ENCODE measurements at places on chromosomes 12 and 14. TPM values are rescaled to one million over a fixed set of nuclear protein-coding genes. Genes with fewer than 3 reads are reported as not detected.

DNA sequence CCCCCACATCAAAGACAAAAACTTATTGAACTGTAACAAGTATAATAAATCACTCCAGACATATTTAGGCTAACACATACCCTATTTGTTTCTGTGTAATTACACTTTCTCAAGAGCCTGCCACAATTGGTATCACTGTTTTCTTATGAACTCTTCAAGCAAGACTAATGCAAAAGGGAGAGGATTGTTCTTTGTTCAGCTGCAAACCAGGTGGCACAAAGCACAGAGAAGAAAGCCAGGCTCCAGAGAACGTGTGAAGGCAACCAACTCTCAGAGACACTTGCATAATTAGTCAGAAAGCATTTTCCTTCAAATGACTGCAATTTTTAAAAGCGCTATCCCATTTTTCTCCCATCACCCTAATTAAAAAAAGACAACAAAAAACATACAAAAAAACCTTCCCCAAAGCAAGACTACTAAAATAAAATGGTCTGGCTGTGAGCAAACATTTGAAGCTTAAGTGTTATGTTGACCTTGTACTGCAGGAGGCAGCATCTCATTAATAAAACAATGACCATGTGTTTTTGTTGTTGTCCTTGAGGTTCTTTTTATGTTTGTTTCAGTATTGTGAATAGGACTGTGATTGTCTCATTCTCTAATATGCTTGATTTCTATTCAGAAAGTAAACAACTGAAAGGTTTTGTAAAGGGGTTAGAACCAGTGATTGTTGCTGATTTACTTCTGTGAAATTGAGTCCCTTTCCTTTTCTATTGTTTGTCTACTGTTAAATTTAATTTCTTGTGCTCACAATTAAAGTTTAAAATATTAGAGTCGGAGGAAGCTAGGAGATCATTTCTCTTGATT is 452.7 kb upstream of the PDE3A start:
- H3K27ac ChIP-seq: no peak overlapping the region
- no peaks in the 10 kb centered on the region for H3K36me3 ChIP-seq
- no peak overlapping the region for H3K4me3 ChIP-seq
- no peaks in the 10 kb centered on the region for H3K27me3 ChIP-seq

DNA sequence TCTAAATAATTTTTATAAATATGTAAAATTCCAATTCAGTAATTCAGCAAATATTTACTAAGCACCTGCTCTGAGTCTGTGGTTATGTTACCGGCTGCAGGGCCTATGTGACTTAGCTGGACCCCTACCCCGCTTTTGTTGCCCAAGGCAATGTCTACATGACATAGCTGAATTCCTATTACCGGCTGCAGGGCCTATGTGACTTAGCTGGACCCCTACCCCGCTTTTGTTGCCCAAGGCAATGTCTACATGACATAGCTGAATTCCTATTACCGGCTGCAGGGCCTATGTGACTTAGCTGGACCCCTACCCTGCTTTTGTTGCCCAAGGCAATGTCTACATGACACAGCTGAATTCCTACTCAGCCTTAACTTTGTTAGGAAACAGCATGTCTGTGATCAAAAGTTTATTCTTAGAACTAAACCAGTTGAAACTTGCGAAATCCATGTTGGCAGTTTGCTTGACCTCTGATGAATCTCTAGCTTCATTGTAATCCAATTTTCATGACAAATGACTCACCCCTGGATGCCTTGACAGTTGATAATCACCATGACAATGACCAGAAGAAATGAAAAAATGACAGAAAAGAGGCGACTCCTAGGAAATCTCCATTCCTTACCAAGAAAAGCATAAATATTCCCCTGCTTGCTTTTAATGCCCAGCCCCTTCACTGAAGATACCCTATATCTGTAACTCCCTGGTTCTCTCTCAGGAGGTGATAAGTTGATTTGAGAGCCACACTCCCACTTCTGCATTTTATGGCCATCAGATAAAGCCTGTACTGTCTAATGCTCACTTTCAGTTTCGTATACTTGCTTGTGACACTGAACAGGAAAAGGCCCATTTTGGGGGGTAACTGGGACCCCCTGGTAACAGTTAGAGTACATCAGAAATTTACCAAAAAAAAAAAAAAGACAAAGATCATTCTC is 148.4 kb upstream of the SYT10 start:
- no peaks in the 10 kb centered on the region for H3K4me1 ChIP-seq
- DNase-seq: no peak
- H3K4me3 ChIP-seq: no peak overlapping the region
- no peaks in the 10 kb centered on the region for H3K36me3 ChIP-seq

DNA sequence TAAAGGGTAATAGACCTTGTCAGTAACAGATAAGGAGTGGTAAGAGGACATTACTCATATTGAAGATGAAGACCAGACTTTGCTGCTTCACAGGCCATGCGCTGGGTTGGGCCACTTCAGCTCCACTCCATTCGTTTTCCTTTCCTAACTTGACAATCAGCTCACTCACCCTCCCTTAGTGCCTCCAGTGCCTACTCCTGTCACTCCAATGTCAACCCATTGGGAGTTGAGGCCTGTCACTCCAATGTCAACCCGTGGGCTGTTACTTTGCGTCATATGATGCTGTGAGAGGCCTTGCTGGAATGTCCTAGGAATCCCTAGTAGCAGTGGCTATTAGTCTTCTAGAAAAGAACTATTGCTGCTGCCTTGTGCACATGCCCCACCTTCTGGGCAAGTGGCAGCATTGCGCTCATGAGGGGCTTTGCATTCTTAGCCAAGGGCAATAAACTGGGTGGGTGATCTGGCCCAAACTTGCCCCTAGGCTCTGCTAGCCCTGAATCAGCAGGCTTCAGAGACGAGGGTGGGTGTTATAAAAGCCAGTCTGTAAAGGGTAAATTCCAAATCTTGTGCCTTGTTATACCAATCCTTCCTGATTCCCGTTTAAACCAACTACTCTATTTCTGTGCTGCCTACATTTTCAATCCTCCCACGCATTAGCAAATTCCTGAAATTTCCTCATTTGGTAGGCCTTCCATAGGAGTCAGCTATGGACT is 36.1 kb downstream of the BAZ2A start:
- no peak overlapping the region for H3K4me3 ChIP-seq
- no peaks in the 10 kb centered on the region for H3K27me3 ChIP-seq
- H3K4me1 ChIP-seq: peaks cover 11% of the 10 kb centered on the region
- DNase-seq: peak; percentile 69
- H3K27ac ChIP-seq: peak overlapping the region; percentile 69
- H3K36me3 ChIP-seq: no peaks in the 10 kb centered on the region

- H3K4me1 ChIP-seq: peaks cover 10% of the 10 kb centered on the region
- no peak for DNase-seq
- H3K4me3 ChIP-seq: no peak overlapping the region
- no peaks in the 10 kb centered on the region for H3K27me3 ChIP-seq
Measured at GRCh38 chr12:124813782-124814181, 49.9 kb downstream of the SCARB1 start.

DNA sequence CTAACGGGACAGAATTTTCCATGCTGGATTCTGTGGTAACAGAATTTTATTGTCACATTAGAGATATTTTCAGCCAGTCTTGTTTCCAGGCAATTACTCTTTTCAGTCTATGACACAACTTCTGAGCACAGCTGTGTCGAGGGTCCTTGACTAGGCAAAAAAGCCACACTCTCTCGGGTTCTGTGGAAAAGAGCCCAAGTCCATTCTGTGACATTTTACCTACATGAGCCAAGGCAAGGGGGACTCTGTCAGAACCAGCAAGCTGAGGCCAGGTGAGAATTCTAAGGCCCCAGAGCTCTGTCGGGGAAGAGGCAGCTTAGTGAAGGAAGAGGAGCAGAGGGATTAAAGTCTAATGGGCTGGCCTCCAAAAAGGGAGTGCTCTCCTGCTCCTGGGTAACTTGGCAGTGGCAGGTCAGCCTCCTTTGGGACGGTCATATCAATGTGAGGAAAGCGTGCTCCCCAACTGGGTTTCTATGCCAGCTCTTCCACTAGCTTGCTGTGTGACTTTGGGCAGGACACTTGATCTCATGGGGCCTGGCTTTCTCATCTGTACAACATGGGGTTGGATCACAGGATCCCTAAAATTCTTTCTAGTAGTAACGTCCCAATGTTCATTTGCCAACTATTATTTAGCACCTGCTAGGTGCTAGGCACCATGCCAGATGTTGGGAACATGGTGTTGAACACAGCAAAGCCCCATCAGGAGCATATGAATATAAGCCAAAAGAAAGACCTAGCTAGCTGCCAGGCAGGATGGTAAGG is 16.0 kb upstream of the RIC8B start:
- no peaks in the 10 kb centered on the region for H3K27me3 ChIP-seq
- H3K36me3 ChIP-seq: no peaks in the 10 kb centered on the region
- DNase-seq: no peak
- H3K4me3 ChIP-seq: no peak overlapping the region
- H3K4me1 ChIP-seq: no peaks in the 10 kb centered on the region
- no peak overlapping the region for H3K27ac ChIP-seq

GRCh38 chr12:52371716-52372115 is 4.4 kb upstream of the KRT85 start:
- no peaks in the 10 kb centered on the region for H3K4me1 ChIP-seq
- no peaks in the 10 kb centered on the region for H3K27me3 ChIP-seq
- DNase-seq: no peak
- H3K4me3 ChIP-seq: no peak overlapping the region

DNA sequence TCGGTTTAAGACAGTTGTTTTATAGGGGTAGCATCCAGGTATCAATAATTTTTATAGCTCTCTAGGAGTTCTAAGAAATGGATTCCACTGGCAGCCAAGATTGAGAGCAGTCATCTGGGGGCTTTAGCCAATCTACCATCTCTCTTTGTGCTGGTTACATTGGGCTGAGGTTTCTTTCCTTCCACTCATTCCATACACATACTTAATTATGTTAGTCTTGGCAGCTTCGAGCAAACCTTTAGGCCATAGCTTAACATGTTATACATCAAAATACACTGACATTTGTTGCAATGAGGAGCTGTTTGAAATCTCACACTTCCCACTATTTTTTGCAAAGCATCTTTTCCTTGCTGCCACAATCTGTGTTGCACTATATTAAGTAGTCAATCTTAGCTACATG is 63.1 kb downstream of the ARMH4 start:
- H3K27me3 ChIP-seq: no peaks in the 10 kb centered on the region
- no peak for DNase-seq
- H3K4me1 ChIP-seq: no peaks in the 10 kb centered on the region
- no peaks in the 10 kb centered on the region for H3K36me3 ChIP-seq

DNA sequence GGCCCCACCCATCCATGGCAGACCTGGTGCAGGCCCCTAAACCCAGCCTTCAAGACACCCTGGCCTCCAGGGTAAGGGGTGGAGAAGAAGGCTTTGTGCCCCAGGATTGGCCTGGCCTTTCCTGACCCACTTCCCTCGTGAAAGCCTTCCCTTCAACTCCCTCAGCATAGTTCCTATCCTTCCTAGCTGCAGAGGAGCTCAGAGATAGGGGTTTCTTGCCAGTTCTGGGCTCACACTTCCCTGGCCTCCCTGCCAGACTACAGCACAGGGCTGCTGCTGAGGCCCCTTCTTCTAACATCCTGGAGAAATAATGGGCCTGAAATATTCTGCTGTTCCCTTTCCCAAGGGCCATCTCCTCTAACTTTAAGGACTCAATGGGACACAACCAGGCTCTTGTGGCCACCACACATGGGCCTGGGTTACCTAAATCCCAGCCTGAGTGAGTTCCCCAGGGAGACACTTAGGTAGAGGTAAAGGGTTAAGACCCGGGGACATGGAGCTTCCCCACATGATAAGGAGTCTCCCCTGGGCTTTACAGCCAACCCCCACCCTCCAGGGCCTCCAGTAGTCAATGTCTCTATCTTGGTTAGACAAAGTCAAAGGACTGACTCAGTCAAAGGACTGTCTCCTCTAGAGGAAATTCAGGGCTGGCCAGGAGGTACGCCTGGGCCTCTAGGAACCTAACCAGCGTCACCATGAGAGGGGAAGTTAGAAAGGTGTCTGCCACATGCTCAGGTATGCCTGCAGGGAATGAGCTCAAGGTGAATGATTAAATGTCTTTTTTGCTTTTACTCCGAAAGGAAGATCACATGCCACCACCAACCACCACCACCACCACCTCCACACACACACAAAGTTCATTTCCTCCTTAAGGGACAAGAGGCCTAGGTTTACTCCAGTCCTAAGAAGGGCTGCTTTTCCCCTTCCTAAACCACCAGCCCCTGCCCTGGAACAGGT is 7.1 kb downstream of the ZFP36L1 start:
- H3K27me3 ChIP-seq: no peaks in the 10 kb centered on the region
- H3K4me1 ChIP-seq: peaks cover 47% of the 10 kb centered on the region
- H3K4me3 ChIP-seq: no peak overlapping the region
- H3K27ac ChIP-seq: peak overlapping the region; percentile 21
- no peaks in the 10 kb centered on the region for H3K36me3 ChIP-seq
- peak; percentile 25 for DNase-seq

DNA sequence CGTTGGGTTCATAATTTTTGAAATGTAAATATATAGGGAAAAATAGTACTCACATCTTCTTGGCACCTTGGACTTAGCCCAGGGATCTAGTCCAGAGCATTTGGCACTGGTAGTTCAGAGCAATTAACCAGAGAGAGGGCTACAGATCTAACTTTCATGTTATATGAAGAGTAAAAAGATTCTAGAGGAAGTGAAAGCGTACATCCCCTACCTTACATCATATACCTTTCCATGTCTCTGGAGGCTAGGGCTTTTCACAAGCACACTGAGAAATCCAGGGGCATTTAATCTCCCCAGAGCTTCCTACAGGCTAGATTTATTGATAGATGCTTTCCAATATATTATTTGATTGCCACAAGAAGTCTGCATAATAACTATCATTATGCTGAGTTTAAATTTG is 687.5 kb upstream of the FBXO33 start:
- H3K4me3 ChIP-seq: no peak overlapping the region
- H3K27me3 ChIP-seq: no peaks in the 10 kb centered on the region
- no peaks in the 10 kb centered on the region for H3K4me1 ChIP-seq
- DNase-seq: no peak

Gene LRRIQ1
- total RNA-seq: 29.0 TPM

Gene KRT7
- 3.3 TPM for total RNA-seq

Gene PLCZ1
- total RNA-seq: 52.5 TPM

Gene FZD10
- total RNA-seq: 0.79 TPM

Gene C14orf132
- total RNA-seq: 2.5 TPM

Gene ATG14
- total RNA-seq: 23.5 TPM

Gene CIROP
- total RNA-seq: not detected

Gene STAC3
- 12.0 TPM for total RNA-seq

Gene SMAGP
- 12.2 TPM for total RNA-seq

Gene CD27
- total RNA-seq: 0.74 TPM
